ENCODE measurements at places on chromosomes 11 and 22. TPM values are rescaled to one million over a fixed set of nuclear protein-coding genes. Genes with fewer than 3 reads are reported as not detected.

- no peak for DNase-seq
Observed at GRCh38 chr11:44617671-44618461, 52.4 kb downstream of the CD82 start.

- DNase-seq = peak; percentile 56
Observed at GRCh38 chr22:31089160-31090100, 8.3 kb downstream of the SMTN start.

RIC3 gene
- total RNA-seq = not detected

APOL4 gene
- 5.0 TPM for total RNA-seq

DNA sequence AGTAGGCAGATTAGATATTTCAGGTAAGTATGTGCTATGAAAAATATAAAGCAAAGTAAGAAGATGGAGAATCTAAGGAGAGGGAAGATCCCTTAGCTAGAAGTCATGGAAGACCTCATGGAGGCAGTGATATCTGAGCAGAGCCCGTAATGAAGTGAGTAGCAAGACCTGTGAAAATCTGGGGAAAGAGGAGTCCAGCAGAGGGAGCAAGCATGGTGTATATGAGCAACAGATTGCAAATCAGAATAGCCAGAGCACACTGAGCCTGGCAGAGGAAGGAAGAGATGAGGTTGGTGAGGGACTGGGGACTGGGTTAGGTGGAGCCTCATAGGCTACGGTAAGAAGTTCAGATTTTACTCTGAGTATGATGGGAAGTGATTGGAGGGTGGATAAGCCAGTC, 9.4 kb downstream of the LHFPL7 start:
- peak; percentile 48 for DNase-seq
